Activated CD4-positive, alpha-beta memory T cell treated with anti-CD3 and anti-CD28 coated beads, Interleukin-2, amount 10 ng/mL, durations not matched to agents 7 days and 5 days (primary cell): ENCODE measurements at places on chromosomes 13 and 19.

- no peak for DNase-seq
Measured at GRCh38 chr13:48977973-48978372, 2.3 kb downstream of the FNDC3A start.

DNA sequence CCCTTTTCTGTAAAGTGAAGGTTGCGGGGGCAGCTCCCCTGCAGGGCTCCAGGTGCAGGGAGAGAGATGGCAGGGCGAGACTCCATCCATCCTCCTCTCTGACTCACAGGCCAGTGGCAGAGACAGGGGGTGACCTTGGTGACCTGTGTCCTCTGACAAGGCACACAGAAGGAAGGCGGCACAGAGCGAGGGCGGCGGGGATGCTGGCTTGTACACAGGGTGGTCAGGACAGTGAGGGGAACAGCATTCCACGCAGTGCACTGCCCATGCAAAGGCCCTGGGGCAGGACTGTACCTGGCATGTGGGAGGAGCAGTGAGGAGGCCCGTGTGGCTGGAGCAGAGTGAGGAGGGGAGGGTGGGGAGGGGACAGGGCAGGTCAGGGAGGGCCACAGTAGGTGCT lies 7.7 kb downstream of the NDUFA11 start:
- no peak for DNase-seq

DNA sequence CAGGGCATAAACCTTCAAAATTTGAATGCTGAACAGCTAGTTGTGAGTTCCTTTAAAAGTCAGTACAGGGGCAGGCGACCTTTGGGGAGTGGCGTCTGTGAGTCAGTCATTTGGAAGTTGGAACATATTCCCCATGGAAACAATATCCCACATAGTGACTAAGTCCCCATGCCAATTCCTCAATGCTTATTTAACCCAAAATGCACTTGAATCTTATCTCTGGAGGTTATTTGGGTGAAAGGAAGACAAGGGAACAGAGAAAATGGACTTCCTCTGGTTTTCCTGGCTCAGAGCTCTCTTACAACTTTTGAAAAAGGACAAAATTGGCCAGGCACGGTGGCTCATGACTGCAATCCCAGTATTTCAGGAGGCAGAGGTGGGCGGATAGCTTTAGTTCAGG lies 479.2 kb upstream of the NBEA start:
- DNase-seq = no peak

DNA sequence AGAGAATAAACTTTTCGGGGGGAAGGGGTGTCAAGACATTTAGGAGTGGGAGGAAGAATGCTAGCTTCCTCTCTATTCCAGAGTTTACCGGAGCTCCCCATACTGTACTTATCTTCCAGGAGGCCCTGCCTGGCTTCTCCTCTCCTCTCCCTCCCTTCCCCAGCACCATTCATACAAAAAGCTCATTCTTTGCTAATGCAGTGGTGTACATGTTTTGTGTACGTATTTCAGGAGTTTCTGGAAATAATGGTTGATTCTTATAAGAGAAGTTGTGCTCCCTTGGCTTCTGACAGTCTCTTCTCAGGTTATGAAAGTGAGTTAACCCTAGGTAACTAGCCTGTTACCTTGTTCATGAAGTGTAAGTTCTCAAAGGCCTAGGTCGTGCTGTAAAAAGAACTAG lies 7.1 kb downstream of the SAMD4B start:
- no peak for DNase-seq

GRCh38 chr13:36297366-36298338 lies at the start of gene CCDC169:
CCDC169 (minus strand) TSS chr13:36297814; CDS start chr13:36297719, 95 bp downstream.
- peak; percentile 74 for DNase-seq

DNA sequence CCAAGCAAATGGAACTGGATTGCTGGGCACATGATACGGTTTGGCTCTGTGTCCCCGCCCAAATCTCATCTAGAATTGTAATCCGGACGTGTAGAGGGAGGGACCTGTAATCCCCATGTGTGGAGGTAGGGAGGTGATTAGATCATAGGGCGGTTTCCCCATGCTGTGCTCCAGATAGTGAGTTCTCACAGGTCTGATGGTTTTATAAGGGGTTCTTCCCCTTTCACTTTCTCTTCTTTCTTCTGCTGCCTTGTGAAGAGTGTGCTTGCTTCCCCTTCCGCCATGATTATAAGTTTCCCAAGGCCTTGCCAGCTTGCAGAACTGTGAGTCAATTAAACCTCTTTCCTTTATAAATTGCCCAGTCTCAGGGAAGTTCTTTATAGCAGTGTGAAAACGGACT lies 32.6 kb upstream of the MTIF3 start:
- no peak for DNase-seq

- DNase-seq = no peak
Measured at GRCh38 chr13:57582032-57582431, 49.5 kb upstream of the PCDH17 start.

- DNase-seq = no peak
Measured at GRCh38 chr19:29542327-29542726, 16.5 kb downstream of the VSTM2B start.

- no peak for DNase-seq
Measured at GRCh38 chr13:35848336-35849255, 282.6 kb downstream of the DCLK1 start.

DNA sequence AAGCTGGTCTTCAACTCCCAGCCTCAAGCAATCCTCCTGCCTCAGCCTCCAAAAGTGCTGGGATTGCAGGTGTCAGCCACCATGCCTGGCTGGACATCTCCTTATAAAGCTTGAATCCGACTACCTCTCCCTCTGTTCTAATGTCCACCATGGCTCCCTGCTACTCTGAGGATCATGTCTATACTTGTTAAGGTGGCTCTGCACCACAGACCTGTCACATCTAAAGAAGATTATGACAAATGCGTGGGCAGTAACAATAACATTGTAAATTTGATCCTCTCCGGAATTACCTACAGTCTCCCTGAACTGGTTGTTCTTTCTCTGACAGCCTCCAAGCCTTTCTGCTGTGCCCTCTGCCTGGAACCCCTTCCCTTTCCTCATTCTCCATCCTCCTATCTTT lies 1.8 kb downstream of the NXNL1 start:
- DNase-seq = no peak

DNA sequence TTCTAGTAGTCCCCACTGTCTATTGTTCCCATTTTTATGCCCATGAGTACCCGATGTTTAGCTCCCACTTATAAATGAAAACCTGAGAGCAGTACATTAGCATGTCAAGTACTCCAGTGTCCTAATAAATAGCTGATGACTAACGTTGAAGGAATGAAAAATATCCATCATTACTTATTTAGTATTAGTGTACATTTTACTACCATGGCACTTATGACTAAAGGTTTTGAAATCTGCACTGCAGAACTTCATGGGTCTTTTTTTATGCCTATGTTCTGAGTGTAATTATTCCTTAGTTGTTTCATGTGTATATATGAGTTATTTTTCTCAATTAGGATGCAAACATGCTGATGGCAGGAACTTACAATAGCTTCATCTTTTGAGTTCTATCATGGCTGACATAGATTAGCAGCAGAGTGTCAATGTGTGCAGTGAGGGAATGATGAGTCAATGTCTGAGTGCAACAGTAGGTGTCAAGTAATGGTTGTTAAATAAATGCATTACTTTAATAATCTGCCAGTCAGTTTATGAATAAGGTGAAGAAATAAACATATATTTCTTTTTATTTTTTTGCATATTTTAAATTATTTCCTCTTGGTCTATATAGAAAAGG lies 188.4 kb downstream of the ITGBL1 start:
- DNase-seq = no peak

GRCh38 chr19:38656171-38656981 lies 8.9 kb downstream of the ACTN4 start:
- no peak for DNase-seq

DNA sequence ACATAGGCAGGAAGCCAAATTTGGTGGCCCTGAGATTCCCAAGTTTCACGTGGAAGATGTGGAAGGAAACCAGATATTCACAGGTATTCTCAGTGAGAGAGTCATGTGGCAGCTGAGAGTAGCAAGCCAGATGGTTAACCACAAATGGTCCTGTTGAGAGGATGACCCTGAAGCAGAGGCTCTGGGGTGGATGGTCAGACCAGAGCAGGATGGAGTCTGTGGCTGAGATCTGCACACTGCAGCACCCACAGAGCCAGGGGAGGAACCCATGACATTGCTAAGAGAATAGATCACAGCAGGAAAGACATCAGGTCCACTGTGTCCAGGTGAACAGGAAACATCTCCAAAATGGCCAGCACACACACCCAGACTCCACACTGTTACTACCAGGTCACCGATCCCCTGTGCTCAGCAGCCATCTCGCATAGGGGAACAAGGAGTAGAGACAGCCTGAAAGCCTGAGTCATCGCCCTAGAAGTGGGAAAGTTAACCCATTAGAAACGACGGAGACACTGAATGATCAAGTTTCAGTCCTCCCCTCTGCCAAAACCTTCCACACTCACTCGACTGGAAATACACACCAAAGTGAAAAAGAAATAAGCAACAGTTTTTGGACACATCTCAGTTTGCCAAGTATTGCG lies 160.0 kb downstream of the RBM26 start:
- no peak for DNase-seq

DNA sequence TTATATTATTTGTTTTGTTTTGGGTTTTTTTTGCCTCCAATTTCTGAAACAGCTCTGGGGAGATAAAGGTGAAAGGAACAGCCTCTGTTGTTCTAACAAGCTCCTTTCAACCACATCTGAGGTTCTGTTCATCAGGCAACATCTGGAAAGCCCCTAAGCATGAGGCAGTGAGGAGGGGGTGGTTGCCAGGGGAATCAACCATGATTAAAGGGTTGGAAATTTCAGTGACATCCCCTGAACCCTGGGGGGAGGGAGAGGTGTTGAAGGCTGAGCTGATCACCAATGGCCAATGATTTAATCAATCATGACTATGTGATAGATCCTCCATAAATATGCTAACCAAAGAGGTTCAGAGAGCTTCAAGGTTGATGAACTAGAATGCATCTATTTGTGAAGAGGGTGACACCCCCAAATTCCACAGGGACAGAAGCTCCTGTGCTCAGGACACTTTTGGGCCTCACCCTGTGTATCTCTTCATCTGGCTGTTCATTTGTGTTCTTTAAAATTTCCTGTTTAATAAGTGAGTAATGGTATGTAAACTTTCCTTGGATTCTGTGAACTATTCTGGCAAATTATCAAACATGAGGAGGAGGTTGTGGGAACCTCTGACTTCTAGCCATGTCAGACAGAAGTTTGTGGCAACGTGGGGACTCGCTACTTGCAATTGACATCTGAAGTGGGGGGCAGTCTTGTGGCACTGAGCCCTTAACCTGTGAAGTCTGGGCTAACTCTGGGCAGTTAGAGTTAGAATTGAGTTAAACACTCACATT lies 221.3 kb downstream of the NHLRC3 start:
- DNase-seq = no peak
